NAMALWA (cell line): ENCODE measurements at places on chromosomes 4 and X.

GRCh38 chrX:103774070-103774642, 2.5 kb upstream of the PLP1 start:
- peak; percentile 3 for DNase-seq

DNA sequence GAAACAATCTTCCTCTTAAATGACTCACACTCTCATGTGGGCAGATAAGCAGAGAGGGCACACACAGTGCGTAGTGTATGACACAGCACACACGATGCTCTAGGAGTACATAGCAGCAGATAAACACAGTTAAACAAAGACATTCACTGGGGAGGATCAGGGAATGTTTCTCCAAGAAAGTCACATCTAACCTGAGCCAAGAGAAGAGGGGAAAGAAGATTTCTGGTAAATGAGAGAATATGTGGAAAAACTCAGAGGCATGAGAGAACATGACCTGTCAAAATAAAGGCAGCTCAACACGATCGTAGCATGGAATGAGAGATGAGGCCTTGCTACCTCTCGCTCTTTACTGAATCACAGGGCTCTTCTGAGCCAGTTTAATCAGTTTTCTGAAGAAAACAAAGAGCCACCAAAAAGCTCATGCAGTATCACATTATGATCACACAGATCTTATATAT, 251.0 kb downstream of the ANK2 start:
- DNase-seq, result no peak

- DNase-seq, result no peak
These were observed 43.1 kb downstream of the MAB21L2 start for GRCh38 chr4:150625033-150625432.

- DNase-seq, result no peak
These were observed 334.3 kb upstream of the GATB start for GRCh38 chr4:152094970-152095700.

- DNase-seq, result no peak
These were observed 46.0 kb upstream of the CLNK start for GRCh38 chr4:10730590-10730989.

DNA sequence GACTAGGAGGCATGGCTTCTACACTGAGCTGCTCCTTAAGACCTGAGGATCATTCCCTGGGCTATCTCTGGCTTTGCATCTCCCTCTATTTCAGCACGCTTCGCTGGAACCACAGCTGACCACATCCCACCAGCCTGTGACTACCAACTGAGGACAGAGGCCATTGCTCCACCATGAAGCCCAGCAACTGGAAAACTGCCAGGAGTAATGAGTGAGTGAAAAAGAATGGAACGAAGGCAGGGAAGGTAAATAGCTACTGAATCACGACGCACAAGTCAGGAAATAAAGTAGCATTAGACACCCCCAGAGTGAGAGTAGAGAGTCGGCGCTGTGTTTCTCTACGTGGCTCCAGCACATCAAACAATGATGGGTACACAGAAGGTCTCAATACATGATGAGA, 314.7 kb downstream of the LDB2 start:
- DNase-seq, result no peak

GRCh38 chr4:40254608-40255392, 58.0 kb downstream of the RHOH start:
- no peak for DNase-seq

DNA sequence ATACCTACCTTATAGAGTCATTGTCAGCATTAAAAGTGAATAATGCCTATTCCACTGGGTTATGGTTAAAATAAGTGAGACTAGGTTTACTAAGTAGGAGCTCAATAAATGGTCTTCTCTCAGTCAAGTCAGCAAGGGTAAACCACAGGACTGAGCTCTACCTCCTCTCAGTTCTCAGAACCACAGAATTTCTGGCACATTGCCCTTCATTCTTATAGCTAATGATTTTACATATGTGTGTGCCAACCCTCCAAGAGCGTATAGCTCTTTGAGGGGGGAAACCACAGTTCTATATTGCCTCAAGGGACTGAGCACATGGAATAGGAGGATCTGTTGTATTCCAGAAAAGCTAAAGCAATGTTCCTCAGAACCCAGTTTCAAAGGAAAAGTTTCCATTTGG, 124.8 kb downstream of the ATG4A start:
- DNase-seq, result no peak

- no peak for DNase-seq
These were observed 1222.7 kb upstream of the TENM3 start for GRCh38 chr4:181020456-181020855.

DNA sequence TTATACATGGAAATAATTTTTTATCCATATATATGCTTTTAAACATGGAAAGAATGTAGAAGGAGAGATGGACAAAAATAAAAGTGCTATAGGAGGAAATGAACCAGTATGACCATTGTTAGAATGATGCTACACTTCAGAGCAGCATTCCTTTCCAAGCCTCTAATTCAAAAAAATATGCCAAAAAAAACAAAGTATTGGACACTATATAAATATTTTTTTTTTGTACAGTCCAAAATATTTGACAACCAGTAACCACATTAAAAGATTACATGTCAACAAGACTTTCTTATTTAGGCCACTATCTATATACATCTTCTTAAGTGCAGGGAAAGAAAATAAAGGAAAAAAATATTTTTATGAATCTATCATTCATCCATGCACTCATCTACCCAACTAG, 198.6 kb downstream of the LRBA start:
- no peak for DNase-seq

DNA sequence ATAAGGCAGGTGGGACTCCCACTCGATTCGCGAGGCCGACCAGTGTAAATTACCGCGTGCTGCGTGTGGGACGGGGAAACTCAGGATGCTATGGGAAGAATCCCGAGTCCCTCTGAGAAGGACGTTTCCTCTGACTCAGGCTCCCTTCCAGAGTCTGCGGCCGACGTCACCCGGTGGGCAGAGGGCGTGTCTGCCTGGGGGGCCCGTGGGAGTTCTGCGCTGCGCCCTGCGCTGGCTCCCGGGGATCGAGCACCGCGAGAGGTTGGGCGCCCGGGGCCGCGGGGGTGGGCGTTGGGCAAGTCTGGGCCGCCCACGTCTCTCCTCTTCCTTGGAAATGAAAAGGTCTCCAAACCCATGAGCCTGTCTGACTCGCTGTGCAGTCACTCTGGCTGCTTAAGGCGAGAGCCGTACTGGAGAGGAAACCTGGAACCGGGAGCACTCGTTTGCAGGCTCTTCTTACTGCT, 568 bp downstream of the NIPAL1 start:
- DNase-seq, result no peak

DNA sequence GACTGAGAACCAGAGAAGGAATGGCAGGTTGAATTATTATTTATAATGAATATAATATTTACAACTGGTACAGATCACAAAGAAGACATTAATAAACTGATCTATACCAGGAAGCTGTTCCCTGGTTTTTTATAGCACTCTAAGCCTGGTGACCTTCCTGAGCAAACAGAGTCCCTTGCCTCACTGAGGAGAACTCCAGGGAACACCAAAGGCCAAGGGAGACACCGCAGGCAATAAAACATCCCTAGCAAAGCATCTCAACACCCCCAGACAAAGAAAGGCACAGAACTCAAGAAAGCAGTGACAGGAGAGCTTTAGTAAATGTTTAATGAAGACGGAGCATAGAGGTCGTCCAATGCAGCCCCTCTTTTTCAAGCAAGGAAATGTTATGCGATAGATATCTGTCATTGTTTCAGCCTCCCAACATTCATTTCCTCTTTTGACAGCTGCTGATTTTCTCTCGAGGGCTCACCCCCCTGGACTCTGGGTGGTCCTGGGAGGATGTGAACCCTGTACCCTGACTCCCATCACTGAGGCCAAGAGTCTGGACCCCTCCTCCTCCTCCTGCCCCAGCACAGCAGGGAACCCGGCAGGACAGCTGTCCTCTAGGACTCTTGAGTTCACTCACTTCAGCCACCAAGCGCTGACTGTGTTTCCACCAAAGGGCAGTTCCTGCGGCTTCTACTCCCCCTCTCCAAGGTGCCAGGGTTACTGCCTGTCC, 342.5 kb upstream of the GATB start:
- DNase-seq, result no peak

DNA sequence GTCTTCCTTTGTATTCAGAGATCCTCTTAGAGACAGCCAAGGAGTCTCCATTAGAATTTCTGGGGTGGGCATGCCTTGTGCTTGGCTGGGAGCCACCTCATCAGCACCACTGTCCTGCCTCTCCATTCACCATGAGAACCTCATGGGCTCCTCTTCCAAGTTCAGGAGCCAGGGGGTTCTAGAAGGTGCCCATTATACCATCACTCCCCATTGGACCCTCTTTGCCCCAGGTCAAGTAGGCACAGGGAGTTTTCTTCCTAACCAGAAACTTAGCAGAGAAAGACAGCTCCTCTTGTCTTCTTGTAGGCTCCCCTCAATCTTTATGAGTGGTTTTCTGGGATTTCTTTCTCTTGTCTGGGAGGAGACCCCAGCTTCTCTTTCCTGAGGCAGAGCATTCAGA, 31.1 kb downstream of the ASMT start:
- DNase-seq, result no peak

GRCh38 chr4:122884499-122884898, 37.9 kb downstream of the NUDT6 start:
- DNase-seq, result no peak

DNA sequence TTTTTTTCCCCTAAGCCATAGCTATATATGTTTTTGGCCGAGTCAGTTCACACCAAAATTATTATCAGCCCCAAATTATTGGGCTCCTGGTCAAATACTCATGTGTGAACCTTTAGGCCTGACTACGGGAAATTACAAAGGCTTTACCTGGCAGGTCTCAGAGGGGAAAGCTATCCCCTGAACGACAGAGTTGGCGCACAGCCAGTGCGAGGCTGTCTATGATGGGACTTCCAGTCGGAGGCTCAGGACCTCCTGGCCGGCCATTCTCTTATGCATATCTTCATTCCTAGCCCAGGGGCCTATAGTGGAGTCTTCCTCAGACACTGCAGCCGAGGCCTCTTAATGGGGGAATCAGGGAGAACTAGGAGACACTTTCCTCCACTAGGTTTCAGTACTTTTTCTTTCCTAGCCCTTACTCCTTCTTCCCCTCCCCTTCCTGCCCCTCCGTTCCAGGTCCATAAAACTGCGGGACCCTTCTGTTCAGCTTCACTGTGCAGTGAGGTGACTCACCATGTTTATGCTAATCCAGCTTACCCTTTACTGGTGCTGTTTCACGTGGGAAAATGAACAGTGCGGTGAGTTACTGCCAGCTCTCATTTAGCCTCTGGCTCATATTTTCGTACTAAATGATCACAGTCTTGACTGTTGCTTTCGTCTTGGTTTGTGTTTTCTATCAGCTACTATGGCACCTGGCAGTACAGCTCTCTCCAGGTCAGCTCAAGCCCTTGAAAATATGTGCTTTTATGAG, 533.9 kb downstream of the FSTL5 start:
- DNase-seq, result no peak

DNA sequence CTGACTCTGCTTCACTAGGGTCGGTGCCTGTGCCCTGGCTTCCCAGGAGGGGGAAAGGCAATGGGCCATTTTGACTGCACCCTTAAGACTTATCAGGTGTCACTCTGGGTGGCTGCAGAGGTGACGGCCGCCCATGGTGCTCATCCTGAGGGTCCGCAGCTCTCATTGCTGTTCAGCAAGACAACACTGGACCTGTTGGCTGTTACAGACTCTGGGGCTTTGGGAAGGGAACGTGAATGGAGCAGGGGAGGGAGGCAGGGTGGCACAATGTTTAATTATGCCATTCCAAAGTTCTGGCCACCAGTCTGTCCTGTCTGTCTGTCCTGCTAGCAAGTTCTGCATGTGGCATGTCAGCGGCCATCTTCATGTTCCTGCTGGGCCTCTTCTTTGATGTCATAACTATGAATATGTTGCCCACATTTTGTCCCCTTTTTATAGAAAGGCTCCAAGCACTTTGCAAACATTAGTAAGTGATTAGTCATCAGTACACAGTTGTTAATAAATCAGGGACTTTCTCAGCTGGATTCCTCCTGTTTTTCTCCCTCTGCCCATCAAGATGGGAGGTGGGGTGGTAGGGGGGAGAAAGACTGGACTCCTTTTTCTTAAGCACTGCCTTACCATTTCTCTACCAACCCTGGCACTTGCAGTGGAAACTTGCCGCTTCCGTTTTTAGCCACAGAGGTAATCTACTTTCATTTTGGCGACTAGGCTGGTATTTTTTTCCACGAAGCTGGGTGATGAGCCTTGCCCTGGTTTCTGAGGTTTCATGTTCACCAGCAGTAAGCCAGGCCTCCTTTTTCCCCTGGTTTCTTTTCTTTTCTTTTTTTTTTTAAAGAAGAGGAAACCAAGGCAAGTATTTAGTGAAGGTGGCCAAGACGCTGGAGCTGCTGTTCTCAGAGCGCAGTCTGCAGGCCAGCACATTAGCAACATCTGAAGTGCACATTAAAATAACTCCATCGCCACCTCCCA, 88.6 kb upstream of the TRIM2 start:
- DNase-seq, result peak; percentile 76

DNA sequence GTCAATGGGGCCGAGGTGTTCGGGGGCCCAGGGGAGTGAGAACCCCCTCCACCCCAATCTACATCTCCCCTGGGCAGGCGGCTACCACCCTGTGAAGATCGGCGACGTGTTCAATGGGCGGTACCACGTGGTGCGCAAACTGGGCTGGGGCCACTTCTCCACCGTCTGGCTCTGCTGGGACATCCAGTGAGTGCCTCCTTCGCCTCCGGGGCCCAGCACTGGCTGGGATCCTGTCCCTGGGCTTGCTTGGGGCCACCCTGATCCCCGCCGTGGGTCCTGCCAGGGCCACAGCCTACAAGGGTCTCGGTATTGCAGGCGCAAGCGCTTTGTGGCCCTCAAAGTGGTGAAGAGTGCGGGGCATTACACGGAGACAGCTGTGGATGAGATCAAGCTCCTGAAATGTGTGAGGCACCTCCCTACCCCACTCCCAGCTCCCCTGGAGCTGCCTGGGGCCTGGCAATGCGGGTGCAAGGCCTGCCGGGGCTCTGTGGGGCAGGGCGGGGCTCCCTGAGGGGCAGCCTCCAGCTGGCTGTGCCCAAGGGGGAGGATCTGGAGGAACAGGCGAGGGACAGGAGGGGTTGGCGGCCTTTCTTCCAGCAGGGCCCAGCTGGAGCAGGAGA, 697 bp downstream of the SRPK3 start:
- DNase-seq, result no peak

DNA sequence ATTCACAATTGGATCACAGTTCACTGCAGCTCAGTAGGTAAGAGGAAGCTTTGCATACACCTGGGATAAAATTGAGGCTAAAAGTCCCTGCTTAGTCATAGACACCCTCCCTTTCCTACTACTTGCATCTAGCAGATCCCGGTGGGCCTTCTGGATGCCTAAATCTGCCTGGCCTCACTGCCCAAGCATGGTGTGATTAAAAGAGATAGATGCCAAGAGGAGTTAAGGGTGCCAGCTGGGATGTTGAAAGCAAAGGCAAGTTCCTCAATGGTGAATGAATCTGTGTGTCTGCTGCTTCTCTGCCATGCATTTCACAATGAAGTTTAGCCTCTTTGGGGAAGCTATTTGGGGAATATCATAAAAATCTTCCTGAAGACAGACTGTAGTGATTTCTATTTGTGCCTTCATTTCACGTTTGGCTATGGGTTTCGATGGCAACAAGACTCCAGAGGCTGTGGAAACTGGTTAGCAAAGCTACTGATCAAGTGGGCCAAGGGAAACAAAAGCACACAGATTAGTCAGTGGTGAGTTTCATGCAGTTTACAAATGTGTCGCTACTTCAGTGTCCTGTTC, 534.0 kb downstream of the ANKRD50 start:
- DNase-seq, result no peak

- DNase-seq, result no peak
These were observed 11.0 kb upstream of the SH3BP2 start for GRCh38 chr4:2781911-2782310.
